Right kidney (tissue), 9 donors: ENCODE measurements at places on chromosomes 6 and 20.
A peak's percentile ranks its signal among the peaks of the same experiment; 100 is the strongest.

DNA sequence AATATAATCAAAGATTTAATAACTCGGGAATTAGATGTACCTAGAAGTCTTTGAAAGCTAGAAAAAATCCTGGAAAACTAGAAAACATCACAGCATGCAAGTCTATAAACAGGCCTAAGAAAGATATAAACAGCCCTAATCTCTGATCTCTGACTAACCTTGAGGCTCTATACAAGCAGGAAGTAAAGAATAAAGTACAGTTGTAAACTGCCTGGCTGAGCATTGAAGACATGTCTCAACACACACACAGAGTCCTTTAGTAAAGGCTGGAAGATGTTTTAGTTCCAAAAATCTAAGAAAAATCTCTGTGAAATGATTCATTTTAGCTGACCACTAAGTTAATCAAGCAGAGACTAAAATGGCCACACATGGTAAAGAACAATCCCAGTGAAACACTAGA is 774.5 kb downstream of the EYS start:
- no peak for DNase-seq

DNA sequence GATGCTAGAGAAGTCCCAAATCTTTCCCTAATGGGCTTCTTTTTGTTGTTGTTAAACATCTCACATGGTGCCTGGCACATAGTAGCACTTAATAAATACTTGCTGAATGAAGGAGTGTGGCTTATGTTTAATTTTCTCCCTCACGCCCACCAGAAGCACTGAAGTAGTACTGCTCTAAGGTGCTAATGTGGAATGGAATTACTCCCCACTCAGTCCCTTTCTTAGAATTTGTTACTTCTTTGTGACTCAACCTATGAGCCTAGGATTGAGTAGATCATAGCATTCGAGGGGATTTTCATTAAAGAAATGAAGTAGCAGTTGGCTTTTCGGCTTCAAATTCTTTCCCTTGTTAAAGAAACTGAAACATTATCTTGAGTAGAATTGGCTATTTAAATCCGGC is 192.8 kb downstream of the CLIC5 start:
- DNase-seq = no peak

DNA sequence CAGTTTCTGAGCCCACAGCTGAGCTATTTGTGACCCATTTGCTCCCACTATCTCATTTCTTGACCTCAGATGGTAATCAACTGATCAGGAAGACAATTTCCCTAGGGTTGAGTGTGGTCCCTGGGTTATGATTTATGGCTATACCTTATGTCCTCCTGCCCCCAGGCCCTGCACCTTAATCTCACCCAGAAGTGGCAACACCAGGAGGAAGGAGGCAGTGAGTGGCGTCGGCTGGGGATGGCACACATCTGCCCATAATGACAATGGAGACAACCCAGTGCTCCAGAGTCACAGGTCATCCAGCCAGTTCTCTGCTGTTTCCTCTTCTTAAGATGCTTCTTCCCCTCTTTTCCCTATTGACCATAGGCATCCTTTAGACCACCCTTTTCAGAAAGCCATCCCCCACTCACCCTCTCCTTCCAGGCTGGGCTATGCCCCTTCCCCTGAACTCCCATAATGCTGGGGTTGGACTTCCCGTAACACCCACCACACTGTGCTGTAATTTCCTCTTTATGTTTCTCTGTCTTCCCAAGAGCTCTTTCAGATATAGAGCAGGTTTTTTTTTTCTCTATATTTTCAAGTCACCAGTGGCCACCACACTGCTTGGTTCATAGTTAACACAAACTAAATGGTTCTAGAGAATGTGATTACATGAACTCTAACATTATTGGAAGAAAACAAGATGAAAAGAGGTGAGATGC is 8.0 kb downstream of the TRIM10 start:
- DNase-seq = no peak

DNA sequence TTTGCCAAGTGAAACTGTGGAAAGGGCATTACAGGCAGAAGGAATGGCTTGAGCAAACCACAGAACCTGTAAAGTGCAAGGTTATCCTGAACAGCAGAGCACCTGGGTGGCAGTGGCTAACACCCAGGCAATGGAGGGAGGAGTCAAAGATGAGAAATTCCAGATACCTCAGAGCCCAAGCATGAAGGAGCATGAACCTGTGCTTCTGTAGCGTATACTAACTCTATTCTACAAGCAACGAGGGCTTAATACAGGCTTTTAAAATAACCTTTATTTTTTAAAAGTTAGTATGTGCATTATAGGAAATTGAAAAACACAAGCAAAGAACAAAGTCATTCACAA is 77.0 kb downstream of the CNBD2 start:
- no peak for DNase-seq

GRCh38 chr6:21665110-21665391 is 71.5 kb downstream of the SOX4 start:
- no peak for DNase-seq

- DNase-seq = no peak
Measured at GRCh38 chr20:47925593-47925992, 140.3 kb upstream of the SULF2 start.

- DNase-seq = no peak
Measured at GRCh38 chr20:57400821-57401564, 9.8 kb downstream of the RBM38 start.

- no peak for DNase-seq
Measured at GRCh38 chr6:52213127-52213526, 27.0 kb downstream of the IL17A start.

DNA sequence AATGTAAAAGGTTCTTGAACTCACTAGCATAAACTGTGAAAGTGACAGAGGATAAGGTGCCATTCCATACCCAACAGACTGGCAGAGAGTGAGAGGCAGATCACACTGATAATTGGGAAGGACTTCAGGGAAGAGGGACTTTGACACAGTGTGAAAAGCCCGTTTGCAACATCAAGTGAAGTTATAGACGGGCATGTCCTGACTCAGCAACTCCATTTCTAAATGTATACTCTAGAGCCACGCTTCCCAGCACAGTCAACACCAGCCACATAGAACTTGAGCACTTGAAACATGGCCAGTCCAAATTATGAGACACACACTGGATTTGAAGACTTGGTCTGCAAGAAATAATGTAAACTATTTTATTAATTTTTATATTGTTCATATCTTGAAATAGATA is 45.9 kb upstream of the XRN2 start:
- DNase-seq = no peak

- no peak for DNase-seq
Measured at GRCh38 chr6:36068012-36068392, 40.4 kb downstream of the MAPK14 start.

DNA sequence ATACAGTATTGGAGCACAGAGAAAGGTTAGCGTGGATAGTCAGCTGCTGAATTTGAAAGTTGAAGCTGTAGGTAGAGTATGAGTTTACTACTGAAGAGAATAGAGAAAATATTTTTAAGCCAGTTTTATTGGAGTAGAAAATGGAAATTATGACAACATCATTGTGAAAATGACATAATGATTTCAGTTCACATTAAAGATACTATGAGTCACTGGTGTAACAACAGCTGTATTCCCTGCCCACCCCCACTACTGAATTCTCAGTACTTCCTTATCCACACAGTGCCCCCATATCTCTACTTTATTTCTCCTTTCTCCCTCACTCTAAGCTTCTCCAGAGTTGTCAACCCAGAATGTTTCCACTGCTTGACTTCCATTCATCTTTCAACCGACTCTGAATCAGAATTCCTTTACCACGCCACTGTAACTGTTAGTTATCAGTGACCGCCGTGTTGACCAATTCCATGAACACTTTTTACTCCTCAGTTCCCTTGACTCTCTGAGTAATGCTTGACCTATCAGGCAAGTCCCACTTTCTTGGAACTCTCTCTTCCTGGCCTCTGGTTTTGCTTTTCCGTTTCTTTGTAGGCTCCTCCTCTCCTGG is 139.6 kb downstream of the AIG1 start:
- DNase-seq = no peak

- DNase-seq = peak; percentile 66
Measured at GRCh38 chr6:36840432-36841403, 1.5 kb upstream of the CPNE5 start.

GRCh38 chr6:658244-658643 is 1.3 kb upstream of the HUS1B start:
- no peak for DNase-seq

GRCh38 chr6:112680091-112680490 is 333.0 kb downstream of the RFPL4B start:
- no peak for DNase-seq

DNA sequence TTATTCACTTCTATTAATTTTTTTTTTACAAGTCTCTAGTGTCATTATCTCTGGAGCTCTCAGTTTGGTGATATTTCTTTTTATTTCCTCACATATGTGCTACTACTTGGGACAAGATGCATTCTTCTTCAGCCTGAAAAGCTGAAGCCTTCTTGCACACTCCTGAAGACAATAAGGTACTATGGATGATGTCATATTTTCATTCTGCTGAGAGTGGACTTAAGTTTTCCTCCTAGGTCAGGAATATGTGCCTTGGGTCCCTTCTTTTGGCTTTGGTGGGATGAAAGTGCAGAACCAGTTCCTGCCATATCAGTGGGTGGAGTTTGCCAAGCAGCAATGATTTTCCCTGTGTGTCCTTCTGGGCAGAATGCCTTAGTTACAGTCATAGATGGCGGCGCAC is 188.7 kb upstream of the EYA4 start:
- no peak for DNase-seq

DNA sequence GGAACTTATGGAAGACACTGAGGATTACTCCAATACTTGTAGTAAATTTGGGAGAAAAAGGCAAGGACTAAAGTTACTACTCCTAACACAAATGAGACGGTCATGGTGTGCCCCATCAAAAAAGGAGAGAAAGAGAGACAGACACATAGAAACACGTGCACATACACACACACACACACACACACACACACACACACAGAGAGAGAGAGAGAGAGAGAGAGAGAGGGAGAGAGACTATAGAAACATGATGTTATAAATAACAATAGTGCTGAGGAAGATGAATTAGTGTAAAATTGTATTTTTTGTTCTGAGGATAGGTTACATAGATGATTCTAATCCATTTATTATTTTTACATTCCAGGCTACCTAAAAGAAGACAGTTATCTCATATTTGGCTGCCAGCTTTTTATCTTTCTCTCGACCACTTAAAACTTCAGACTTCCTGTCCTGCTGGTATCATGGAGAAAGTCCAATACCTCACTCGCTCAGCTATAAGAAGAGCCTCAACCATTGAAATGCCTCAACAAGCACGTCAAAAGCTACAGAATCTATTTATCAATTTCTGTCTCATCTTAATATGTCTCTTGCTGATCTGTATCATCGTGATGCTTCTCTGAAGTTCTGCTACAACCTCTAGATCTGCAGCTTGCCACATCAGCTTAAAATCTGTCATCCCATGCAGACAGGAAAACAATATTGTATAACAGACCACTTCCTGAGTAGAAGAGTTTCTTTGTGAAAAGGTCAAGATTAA is 10.5 kb downstream of the PLN start:
- no peak for DNase-seq

GRCh38 chr20:33251496-33251895 is 15.7 kb downstream of the BPIFA1 start:
- DNase-seq = no peak

DNA sequence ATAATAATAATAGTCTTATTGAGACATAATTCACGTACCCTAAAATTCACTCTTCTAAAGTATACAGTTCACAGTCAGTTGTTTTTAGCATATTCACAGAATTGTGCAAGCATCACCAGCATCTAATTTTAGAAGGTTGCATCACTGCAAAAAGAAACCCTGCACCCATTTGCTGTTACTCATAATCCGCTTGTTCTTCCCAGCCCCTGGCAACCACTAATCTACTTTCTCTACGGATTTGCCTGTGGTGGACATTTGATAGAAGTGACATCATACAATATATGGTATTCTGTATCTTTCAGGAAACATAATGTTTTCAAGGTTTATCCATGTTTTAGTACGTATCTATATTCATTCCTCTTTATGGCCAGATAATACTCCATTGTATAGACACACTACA is 41.5 kb upstream of the FAM184A start:
- no peak for DNase-seq

DNA sequence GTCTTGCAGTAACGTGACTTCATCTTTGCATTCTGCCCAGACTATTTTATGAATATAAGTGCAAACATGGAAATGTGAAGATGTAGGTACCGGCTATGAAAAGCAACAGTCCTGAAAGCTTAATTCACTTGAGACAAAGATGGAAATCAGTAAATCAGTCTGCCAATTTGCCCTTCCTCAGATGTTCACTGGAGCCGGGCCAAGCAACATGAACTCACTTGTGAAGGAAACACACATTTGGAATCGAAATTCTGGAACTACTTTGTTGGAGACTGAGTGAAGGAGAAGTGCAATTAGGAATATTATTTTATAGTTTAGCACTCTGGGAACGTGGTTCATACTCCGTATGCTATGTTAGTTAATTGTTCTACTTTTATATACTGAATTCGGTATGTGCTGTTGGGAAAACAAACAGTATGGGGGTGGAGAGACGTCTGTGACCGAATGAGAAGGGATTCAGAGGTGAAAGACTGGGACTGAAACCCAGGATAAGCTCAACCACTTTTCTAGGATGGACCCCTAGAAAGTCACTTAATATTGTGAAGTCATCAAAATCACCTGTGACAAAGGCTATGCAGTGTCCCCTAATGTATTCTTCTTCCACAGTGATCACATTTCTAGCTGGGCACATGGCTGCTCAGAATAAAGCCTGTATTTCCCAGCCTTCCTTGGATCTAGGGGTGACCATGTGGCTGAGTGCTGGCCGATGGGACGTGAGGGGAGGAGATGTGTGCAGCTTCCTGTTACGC is 95.5 kb downstream of the PREX1 start:
- no peak for DNase-seq

DNA sequence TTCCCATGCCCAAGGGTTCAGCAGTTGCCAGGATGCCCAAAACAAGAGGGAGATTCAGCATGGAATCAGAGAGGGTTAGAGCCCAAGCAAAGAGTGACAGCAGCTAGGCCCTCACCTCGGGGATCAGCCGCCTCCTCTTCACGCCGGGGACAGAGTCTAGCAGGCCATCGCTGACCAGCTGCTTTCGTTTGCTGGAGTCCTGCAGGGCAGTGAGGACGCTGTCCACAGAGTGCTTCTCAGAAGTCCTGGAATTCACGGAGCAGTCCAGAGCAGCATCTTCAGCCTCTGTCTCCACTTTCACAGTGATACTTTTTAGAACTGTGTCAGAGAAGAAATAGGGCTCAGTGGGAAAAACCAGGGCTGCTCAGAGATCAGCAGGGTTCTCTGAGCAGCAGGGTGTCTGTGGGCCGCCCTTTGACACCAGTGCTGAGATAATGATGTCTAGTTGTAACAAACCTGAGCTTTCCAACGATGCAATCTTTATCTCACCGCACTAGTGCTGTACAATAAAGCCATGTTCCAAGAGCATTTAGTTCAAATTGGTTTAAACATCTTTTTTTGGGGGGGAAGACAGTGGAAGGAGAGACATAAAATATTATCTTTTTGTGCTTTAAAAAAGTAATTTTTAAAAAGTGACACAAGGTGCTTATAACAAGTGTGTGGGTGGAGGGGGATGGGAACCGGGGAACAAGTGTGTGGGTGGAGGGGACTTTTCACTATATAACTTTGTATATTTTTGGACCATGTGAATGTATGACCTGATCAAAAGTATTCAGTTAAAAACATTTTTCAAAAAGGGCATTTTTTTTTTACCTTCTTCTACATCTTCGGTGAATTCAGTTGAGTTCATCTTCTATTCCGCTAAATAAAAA is 16.6 kb downstream of the BEND3 start:
- DNase-seq = no peak
